ENCODE measurements at places on chromosomes 16 and 17. TPM values are rescaled to one million over a fixed set of nuclear protein-coding genes. Genes with fewer than 3 reads are reported as not detected.

TBC1D3H gene
- not detected for polyA plus RNA-seq

CD300LB gene
- not detected for polyA plus RNA-seq

DNA sequence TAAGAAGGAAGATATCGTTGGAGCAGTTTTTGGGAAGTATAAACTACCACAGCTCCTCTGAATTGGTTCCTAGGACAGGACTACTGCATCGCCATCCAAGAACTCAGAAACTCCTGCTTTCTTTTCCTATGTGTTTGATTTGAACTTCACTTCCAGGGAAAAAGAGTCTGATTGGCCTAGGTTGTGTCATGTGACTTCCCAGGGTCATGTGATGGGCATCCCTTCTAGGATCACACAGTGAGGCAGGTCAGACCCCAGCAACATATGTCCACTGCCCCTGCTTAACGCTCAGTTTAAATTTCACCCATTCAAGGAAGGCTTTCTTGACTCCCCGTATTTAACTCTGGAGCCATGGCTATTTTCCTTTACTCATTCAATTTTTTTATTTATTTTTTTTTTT is 445.2 kb upstream of the SALL1 start:
- no peak for DNase-seq

DNA sequence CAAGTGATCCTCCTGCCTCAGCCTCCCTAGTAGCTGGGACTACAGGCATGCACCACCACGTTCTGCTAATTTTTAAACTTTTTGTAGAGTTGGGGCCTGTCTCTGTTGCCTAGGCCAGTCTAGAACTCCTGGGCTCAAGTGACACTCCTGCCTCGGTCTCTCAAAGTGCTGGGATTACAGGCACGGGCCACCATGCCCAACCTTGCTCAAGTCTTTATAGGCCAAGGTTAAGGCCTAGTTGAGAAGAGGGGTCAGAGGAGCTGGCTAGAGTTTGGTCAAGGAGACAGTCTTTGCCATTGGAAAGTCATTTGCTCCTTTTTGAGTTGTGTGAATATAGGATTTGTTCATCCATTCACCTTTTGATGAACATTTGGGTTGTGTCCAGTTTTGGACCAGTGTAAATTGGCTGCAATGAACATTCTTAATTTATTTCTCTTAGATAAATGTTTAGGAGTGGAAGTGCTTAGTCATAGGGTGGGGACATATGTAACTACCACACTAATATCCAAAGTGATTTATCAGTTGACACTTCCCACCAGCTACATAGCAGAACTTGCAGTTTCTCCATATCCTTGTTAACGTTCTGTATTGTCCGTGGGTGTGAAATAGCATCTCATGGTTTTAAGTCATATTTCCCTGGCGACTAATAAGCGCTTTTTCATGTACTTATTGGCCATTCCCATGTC is 30.7 kb upstream of the ARHGAP17 start:
- no peak for DNase-seq

GRCh38 chr17:79855331-79856124 is 16.3 kb upstream of the CBX4 start:
- DNase-seq = no peak

NOTUM gene
- 7.7 TPM for polyA plus RNA-seq

DNA sequence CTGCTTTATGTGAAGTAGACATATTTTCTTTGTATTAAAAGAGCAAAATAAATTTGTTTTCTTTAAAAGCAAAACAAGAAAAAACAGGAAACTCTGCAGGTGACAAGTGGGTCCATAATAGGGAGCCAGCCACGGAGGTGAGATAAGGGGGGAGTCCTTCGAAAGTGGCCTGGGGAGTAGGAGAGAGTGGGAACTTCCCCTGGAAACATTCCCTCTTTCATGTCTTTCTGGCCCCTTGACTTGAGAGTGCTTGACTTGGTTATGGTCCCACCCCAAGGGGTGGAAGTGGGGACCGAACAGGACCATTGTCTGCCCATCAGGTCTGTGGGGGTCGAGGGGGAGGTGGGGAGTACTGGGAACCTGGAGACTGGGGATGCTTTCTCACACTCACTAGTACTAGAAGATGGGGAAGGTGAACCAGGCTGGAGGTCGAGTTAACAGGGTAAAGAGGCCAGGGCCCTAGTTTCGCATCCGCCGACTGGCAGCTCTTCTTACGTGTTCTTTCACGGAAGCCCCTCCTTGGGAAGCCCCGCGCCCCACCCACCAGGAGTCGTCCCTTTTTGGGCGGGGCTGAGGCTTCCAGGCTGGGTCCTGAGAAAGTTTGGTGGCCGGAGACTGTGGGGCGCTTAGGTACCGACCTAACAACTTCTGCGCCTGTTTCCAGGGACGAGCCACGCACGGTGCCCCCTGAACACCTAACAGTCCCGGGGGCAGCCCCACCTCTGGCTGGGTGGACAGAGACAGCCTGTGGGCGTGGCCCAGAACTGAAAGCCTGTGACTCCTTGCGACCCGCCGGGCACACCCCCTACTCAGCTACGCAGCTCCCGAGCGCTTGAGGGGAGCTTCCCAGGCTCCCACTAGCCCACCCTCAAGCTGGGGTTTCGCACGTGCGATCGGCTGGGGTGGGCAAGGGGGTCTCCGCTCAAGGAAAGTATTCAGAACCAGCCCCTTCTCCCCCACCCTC is 790 bp downstream of the TRADD start:
- no peak for DNase-seq

GRCh38 chr17:36755586-36755985 is 154.2 kb downstream of the MRM1 start:
- DNase-seq = no peak

Data from muscle of arm (tissue), 14 donors.